Inflammatory macrophage treated with lipopolysaccharide for 4 hours (primary cell): ENCODE measurements at places on chromosomes 1 and 21.
A peak's percentile ranks its signal among the peaks of the same experiment; 100 is the strongest.

- DNase-seq: no peak
Observed at GRCh38 chr1:96782856-96783255, 61.3 kb downstream of the PTBP2 start.

- no peak for DNase-seq
Observed at GRCh38 chr21:35366394-35367080, 317.4 kb upstream of the RUNX1 start.

- no peak for DNase-seq
Observed at GRCh38 chr21:16201718-16202117, 471.9 kb downstream of the USP25 start.

GRCh38 chr1:90074137-90074536 is 79.2 kb downstream of the ZNF326 start:
- DNase-seq: no peak

DNA sequence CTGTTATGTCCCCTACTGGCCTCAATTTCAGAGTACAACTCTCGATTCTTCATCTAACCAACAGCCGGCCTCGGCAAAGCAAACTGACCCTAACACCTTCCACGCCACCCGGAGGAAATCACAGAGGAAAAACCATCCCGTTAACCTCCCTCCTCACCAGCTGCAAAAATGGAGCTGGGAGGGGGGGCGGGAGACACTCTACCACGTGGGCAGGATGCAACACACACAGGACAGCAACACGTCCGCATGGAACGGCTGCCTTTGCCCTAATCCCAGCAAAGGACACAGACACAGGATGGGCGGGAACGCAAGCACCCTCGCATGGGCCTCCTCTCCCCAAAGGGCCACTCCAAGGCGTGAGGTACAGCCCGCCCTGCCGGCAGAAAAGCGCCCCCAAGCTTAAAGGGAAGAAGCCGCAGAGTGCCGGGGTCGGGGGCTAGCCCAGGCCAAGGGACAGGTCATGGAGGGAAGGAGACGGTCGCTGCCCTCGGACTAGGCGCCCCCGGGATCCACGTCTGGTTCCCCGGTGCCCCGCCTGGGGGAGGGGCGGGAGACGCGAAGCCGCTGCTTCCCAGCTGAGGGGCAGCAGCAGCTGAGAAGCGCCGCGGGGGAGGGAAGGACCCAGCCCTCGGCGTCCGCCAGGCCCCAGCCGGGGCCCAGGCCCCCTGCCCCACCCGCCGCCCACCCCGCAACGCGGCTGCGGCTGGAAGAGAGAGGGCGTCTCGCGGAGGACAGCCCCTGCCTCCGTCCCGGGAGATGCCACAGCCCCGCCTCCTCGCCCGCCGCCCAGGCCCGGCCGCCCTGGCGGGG is 590 bp downstream of the FOXJ3 start:
- peak; percentile 49 for DNase-seq
